Stimulated activated CD8-positive, alpha-beta memory T cell treated with anti-CD3 and anti-CD28 coated beads, Interleukin-4, amount 100 ng/mL, for 4 hours (primary cell): ENCODE measurements at places on chromosomes 12 and 14.

DNA sequence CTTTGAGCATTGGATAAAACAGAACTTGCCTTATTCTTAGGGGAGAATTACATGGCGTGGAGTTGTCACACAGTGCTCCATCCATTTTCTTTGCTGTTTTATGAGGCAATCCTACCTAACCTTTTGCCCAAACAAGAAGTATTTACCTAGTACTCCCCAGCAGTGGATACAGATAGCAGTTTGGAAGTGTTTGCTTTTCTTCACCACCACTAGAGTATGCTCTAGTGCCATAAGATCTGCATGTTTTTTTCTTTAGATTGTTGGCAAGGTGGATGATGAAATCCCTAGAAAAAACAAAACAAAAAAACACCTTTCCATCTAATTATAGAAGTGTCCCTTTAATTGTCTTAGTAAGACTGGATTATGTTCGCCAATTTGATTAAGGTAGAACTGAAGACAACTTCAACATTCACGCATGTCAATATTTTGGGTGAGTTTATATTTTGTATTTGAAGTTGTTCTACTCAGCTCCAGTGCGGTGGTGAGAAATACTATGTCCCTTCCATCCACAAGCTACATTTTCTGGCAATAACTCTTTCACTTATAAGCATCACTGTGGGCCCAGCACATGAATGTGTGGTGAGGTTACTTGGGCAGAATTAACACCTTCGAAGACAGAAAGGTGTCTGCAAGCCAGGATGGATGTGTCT, 23.6 kb upstream of the TMEM260 start:
- DNase-seq, result no peak

DNA sequence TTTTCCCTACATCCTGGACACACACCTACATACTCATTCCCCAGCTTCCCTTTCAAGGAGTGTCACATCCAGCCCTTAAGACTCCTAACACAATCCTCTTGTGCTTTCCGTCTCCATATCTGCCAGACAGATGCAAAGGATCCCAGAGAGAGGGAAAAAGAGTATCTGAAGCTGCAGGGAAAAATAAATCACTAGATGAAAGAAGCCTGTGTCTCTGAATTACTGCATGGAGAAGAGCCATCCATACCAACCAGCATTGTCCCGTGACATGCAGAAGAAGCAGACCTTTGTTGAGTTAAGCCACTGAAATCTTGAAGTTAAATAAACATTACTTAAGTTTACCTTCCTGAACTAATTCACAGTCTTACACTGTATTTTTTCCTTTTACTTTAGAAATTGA, 54.6 kb downstream of the GTF2A1 start:
- DNase-seq, result no peak

- no peak for DNase-seq
Measured at GRCh38 chr12:99833397-99833796, 151.3 kb downstream of the ANKS1B start.

DNA sequence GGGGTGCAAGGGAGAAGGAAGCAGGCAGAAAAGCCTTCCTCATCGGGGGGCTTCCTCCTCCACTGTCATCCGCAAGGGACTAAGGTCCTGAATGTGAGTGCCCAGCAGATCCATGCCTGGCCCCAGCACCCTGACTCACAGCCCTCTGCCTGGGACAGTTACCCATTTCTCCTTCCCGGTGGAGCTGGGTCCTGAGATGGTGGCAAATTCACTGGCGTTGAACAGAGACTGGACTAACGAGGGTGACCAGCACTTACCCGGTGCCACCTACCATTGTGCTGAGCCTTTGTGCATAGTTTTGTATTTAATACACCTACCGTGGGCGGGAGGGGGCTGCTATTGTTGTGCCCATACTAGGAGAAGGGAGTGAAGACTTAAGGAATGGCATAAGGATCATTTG, 30.9 kb upstream of the PLEKHG6 start:
- DNase-seq, result no peak

DNA sequence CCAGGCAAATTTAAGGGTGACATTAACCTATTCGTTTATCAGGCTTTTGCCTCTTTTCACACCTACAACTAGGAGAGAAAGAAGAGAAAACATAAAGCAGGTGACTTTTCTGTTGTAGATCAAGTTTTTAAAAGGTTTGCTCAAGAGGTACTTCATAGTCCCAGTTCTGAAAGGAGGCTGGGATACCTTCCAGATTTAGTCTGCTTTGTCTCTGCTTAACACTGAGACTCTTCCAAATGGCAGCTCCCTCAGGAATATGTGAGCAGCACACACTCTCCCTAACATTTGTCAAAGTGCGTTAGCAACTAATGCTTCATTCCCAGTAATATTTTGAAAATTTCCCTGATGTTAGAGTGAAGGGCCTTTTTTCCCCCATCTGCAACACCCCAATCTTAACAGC, 133.7 kb upstream of the RASSF8 start:
- no peak for DNase-seq

GRCh38 chr12:50317203-50317602, 33.9 kb upstream of the LIMA1 start:
- no peak for DNase-seq

DNA sequence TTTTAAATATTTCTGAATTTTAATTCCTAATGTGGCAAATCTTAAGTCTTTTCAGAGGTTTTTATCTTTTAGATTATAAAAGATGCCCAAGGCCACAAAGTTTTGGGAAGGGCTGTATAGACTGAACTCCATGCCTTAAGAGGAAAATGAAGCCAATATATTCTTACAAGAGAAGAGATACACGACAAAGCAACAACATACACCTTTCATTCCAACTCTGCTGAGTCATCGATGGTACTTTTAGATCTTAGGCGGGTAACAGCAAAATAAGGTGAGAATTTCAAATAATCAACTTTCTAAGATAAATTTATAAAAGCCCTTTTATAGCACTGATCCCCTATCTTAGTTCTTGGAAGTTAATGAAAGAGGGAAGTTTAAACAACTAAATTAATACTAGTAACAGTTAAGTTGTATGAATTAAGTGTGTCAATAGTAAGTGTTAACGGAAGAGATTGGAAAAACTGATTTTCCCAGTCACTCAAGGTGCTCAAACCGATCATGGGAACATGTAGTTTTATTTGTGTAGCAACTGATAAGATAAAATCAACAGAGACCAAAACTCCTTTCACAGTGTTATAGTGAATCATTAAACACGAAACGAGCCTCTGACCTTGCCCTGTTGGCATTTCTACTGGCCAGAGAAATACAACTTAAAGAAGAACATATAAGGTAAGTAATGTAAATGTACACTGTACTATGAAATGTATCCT, 18.8 kb upstream of the PIK3C2G start:
- no peak for DNase-seq

GRCh38 chr14:79668951-79669350, 542.4 kb downstream of the DIO2 start:
- DNase-seq, result no peak

DNA sequence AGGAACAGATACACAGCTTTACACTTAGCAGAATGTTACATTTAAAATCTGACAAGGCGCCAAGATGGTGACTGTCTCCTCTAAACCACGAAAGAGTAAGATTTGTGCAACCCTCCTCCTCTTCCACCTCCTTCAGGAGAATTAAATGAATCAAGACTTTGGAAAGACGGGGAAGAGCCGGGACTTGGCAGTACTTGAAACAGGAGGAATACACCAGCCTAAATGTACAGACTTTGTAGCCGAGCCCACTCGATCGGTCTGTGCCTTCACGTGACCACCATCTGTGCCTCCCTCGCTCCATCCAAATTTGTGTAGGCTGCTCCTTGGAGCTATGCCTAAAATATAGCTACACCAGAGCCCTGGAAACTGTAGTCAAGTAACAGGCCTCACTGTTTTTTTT, 38.3 kb downstream of the SSPN start:
- DNase-seq, result no peak
